ENCODE measurements at places on chromosomes 2 and 18. TPM values are rescaled to one million over a fixed set of nuclear protein-coding genes. Genes with fewer than 3 reads are reported as not detected.

GRCh38 chr2:241310917-241311566 is 4.4 kb downstream of the HDLBP start:
- no peak for DNase-seq

DNA sequence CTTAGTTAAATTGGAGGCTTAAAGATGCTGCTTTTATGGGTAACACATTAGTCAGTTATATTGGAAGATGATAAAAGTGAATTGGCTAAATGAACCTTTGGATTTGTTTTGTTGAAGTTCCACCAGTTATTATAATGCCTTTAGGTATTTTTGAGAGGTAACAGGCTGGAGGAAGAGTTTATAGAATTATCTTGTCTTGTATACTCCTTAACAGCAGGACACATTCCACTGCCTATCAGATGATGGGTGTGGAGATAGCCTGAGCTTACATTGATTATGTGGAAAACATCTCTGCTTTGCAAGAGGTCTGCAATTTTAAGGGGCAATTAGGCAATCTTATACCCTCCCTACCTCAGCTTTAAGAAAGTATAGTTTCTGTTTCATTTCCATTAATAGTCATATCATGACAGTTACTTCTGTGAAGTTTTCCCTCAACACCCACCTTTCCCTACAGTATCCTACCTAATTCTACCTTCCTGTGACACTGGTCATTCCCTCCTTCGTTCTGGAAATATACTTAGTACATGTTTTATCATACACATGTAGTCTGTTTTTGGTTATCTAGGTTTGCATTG is 403.7 kb upstream of the SPRED2 start:
- DNase-seq: no peak

DNA sequence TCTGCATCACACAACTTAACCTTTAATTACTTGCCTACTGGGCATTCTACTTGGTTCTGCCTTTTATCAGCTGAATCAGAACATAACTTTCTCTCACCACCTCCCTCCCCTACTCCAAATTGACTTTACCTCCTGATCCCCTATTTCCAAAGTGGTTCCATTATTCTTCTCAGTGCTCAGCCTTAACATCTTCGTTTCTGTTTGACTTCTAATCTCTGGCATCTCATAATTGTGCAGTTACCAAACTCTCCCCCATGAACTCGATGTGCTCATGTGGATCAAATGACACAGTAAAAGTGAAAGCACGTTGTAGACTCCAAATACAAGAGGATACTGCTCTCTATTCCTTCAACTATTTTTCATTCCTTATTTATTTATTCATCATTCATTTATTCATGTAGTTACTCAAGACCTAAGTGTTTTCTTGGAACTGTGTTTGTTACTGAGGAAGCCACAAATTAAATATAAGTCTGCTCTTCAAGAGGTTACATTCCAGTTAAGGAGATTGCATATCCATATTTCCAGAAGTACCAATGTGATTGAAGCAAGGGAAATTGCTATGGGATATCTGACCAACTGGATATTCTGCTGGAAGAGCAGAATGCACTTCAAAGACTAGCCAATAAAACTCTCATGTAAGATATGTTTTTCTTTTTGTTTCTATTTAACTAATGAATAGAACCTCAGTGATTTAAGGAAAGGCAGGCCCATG is 158.8 kb downstream of the TMEFF2 start:
- DNase-seq: no peak

DNA sequence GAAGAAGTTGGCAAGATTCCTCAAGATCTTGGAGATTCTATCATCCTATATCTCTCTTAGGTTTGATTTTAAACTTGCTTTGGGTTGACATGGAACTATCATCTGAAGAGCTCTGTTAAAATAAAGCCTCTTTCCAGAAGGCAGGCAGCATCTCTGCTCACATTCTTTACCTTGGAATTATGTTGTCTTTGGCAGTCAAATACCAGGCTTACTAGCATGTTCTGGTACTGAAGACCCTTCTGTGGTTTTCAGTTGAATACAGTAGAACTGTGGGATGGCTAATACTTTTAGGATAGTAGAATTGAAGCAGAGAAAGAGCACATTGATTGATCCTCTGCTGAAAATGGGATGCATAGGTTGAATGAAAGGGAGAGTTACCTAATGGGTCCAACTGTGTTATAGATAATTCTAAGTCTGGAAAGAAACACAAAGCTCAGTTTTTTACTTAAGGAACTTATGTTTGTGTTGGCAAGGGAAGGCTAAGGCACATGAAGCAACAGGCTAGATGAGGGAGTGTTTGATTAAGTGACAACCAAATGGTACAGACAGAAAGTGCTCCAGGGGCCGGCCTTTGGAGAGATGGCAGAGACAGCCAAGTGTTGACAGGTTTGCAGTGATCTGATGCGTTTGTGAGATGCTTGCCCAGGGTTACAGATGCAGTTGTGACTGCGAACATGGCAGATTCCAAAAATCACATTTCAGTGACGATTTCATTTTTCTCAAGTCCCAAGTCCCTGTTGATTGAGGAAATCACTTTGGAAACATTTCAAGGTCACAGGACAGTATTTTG is 397.9 kb downstream of the MEIS1 start:
- DNase-seq: no peak

- no peak for DNase-seq
These were observed 112.0 kb upstream of the PKDCC start for GRCh38 chr2:41935825-41936224.

DNA sequence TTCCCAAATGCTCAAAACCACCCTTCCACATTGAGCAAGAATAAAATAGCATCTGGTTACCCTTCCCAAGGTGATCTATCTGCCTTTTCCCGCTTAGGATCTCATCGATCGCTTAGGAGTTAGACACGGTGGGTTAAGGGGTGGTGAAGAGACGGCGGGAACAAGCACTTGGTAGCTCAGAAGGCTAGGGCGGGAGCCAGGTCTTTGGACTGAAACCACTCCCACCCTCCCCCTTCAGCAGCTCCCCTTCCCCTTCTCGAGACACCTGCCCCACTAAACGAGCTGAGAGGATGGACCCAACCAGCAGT is 513 bp downstream of the THOC1 start:
- DNase-seq: no peak

DNA sequence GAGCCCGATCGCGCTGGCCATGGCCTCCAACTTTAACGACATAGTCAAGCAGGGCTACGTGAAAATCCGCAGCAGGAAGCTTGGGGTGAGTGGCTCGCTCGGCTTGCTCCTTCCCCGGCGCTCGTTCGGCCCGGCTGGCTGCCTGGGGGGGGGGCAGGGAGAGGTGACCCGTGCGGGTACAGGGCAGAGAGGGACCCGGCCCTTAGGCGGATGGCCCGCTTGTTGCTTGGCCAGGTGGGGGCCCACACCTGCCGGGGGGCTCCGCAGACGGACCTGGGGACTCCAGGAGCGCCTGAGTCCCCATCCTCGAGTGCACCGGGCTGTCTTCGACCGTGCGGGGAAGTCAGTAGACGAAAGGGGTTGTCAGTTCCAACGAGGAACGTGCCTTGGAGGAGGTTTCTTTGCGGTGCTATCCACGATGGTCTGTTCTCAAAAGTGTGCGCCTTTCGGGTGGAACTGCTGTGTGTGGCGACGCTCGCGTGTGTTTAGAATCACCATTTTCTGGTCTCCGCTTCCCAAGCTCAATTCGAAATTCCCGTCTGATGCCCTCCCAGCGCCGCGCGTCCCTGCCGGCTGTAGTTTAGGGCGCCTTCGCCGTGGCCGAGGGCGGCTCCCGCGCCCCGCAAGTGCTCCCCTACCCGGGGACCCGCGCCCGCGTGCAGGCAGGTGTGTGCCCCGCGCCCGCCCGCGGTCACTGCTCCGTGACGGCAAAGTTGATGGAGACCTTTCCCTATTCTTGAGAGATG is 711 bp downstream of the DOK6 start:
- no peak for DNase-seq

- DNase-seq: no peak
These were observed 80.2 kb upstream of the NEUROD1 start for GRCh38 chr2:181760521-181760920.

GRCh38 chr2:25358249-25358815 is 16.6 kb upstream of the DNMT3A start:
- DNase-seq: no peak

DNA sequence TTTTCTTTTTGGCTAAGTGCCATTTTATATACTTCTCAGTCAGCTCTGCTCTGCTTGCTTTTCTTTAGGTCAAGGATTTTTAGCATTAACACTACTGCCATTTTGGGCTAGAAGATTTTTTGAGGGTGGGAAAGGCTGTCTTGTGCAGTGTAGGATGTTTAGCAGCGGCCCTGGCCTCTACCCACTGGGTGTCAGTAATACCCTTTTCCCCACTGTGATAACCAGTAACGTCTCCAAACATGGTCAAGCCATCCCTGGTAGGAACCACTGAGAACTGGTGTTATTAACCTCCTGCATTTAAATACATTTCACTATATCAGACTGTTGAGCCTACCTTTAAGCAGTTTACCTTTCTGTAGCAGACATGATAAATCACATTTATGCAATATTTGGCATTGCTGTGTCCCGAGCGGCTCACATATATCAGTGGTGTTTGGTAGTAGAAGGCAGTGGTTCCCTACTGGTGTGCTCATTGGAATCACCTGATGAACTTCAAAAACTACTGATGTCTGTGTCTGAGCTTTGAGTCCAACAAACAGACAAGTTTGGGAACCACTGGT is 70.5 kb downstream of the CEP192 start:
- no peak for DNase-seq

- DNase-seq: no peak
These were observed at the start of gene CRYGB for GRCh38 chr2:208146006-208146405. Gene CRYGB (minus strand): TSS chr2:208146158. CDS start chr2:208146120, 38 bp downstream.

DNA sequence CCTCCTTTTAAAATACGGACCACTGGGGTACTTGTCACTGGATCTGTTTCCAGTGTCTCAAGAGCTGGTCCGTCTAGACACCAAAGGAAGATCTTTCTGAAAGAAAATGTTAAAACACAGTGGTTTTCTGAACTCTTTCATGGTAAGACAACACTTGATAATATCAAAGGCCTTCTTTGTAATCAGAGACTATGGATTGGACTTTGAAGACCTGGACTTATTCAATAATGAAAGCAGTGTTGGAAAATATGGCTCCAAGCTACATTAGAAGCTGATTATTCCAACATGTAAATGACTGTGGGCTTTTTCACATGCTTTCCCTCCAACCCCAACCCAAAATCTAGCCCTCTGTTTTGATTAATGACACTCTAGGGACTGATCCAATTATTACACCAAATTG is 329.4 kb upstream of the LYPD1 start:
- DNase-seq: no peak

DNA sequence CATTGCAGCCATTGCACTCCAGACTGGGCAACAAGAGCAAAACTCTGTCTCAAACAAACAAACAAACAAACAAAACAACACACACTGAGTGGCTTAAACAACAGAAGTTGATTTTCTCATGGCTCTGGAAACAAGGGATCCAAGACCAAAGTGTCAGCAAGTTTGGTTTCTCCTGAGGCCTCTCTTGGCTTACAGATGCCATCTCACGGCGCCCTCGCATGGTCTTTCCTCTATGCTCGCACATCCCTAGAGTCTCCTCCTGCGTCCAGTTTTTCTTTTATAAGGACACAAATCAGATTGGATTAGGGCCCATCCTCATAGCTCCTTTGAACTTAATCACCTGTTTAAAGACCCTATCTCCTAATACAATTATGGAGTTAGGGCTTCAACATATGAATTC is 133.4 kb upstream of the LRRTM1 start:
- no peak for DNase-seq

DNA sequence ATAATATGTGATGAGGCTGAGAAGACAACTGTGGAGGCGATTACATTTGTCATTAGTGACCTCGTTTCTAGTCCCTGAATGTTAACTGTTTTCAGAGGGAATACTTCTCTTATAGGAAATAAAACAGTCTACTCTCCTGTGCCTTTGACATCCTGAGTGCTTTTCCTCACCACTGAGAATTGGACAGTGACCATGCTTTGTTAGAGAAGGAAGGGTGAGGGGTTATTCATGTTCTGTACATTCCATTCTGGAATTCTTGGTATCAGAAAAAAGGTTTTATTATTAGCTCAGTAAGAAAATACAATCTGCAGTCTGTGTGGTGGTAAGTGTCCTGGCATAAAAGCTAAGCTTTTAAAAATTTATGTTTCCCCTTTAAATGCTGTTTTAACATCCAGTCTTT is 58.8 kb downstream of the PARD3B start:
- no peak for DNase-seq

DNA sequence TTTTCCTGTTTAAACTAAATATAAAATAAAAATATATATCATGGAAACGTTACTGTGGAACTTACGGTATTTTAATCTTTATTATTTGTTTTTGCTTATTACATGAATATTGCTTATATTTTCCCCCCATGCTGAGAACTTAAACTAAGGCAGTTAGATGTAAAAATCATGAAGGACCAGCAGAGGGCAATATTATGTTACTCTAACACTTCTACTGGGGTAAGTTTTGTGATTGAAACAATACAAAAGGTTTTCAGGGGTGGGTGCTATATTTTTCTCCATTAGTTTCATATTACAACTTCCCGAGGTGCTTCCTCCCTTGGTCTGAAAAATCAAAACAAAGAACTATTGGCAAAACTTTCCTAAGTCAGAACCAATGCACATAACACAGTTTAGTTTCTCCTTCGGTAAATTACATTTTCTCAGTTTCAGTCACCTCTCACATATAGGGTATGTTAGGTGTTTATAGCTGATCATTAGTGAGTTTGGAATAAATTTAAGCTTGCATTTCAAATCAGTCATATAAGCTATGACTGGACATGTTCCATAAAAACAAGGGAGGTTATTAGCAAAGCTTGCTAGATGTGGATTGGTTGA is 54.8 kb downstream of the ZNF407 start:
- DNase-seq: no peak

DNA sequence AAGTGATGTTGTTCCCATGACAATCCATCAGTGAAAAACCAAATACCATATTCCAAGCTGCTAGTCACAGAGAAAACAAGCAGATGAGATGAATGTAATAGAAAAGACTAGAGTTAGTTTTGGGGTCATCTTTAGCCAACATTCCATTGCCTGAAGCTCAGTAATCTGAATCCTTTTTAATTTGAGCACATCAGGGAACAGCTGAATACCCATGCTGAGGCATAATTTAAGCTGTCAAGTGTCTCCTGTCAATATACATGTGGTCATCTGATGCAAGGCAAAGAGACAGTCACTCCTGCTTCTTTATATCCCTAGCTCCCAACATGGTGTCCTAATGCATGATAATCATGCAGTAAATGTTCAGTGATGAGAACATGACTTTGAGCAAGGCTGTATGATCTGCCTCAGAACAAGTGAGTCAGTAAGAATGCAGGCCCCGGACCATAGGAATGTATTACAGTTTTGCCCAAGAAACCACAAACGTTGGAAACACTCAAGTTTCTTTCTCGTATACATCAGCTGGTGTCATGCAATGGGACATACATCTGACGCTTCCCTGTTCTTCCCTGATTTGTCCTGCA is 48.0 kb downstream of the CDK15 start:
- no peak for DNase-seq

CHRND gene
- total RNA-seq: not detected

RRM2 gene
- total RNA-seq: 9.3 TPM

OR6B2 gene
- not detected for total RNA-seq

ANTXR1 gene
- not detected for total RNA-seq

FMNL2 gene
- 4.0 TPM for total RNA-seq

ALPP gene
- not detected for total RNA-seq

KCNJ3 gene
- not detected for total RNA-seq

RSAD2 gene
- 0.67 TPM for total RNA-seq

ODC1 gene
- 200 TPM for total RNA-seq

DSG1 gene
- not detected for total RNA-seq

IL36A gene
- total RNA-seq: not detected

SLC4A5 gene
- total RNA-seq: 5.9 TPM

ELOA2 gene
- not detected for total RNA-seq
